ENCODE measurements at places on chromosomes 16 and 17. TPM values are rescaled to one million over a fixed set of nuclear protein-coding genes. Genes with fewer than 3 reads are reported as not detected.

GP1BA gene
- polyA plus RNA-seq = 2.6 TPM

ERCC4 gene
- polyA plus RNA-seq = 14.5 TPM

CCDC200 gene
- polyA plus RNA-seq = 22.9 TPM

KRT34 gene
- polyA plus RNA-seq = not detected

PDIA2 gene
- polyA plus RNA-seq = 3.5 TPM

FBXL19 gene
- 23.8 TPM for polyA plus RNA-seq

KCNH4 gene
- polyA plus RNA-seq = 0.06 TPM

GAS2L2 gene
- polyA plus RNA-seq = not detected

LITAFD gene
- polyA plus RNA-seq = not detected

KRTAP1-5 gene
- not detected for polyA plus RNA-seq

MPP3 gene
- 15.9 TPM for polyA plus RNA-seq

GRAP gene
- polyA plus RNA-seq = 5.2 TPM

PRR35 gene
- polyA plus RNA-seq = 19.5 TPM

KRT24 gene
- polyA plus RNA-seq = not detected

UBE2O gene
- 29.9 TPM for polyA plus RNA-seq

AKAP10 gene
- polyA plus RNA-seq = 34.9 TPM

ITGB3 gene
- 17.7 TPM for polyA plus RNA-seq

STXBP4 gene
- 19.5 TPM for polyA plus RNA-seq

TMC8 gene
- polyA plus RNA-seq = 2.7 TPM

SIRT7 gene
- polyA plus RNA-seq = 11.5 TPM

MT1A gene
- 0.32 TPM for polyA plus RNA-seq

NPIPA2 gene
- not detected for polyA plus RNA-seq

CCL8 gene
- polyA plus RNA-seq = 0.21 TPM

GJD3 gene
- not detected for polyA plus RNA-seq

STH gene
- polyA plus RNA-seq = 0.35 TPM

ABCA10 gene
- 1.3 TPM for polyA plus RNA-seq

HS3ST3A1 gene
- polyA plus RNA-seq = 2.1 TPM

SLC16A13 gene
- polyA plus RNA-seq = 3.9 TPM

DECR2 gene
- polyA plus RNA-seq = 32.1 TPM

BTBD17 gene
- polyA plus RNA-seq = not detected

SPNS2 gene
- polyA plus RNA-seq = 45.8 TPM

RAB26 gene
- 2.5 TPM for polyA plus RNA-seq

HBA1 gene
- polyA plus RNA-seq = 776 TPM

TBC1D3C gene
- not detected for polyA plus RNA-seq

CFAP97D1 gene
- polyA plus RNA-seq = 0.08 TPM

PGS1 gene
- 57.7 TPM for polyA plus RNA-seq
